ENCODE measurements at places on chromosomes 7 and 10.

GRCh38 chr10:44895280-44895679 lies 15.9 kb upstream of the TMEM72 start:
- H3K4me1 ChIP-seq = no peaks in the 10 kb centered on the region
- H3K36me3 ChIP-seq = no peaks in the 10 kb centered on the region
- H3K4me3 ChIP-seq = no peak overlapping the region

GRCh38 chr10:51960494-51960895 lies 261.1 kb upstream of the CSTF2T start:
- no peak for DNase-seq
- H3K4me1 ChIP-seq = no peaks in the 10 kb centered on the region
- no peaks in the 10 kb centered on the region for H3K36me3 ChIP-seq
- no peaks in the 10 kb centered on the region for H3K27me3 ChIP-seq
- H3K4me3 ChIP-seq = no peak overlapping the region
- H3K27ac ChIP-seq = no peak overlapping the region

- H3K27ac ChIP-seq = no peak overlapping the region
- H3K36me3 ChIP-seq = peaks cover 17% of the 10 kb centered on the region
- H3K4me3 ChIP-seq = no peak overlapping the region
- H3K4me1 ChIP-seq = no peaks in the 10 kb centered on the region
- H3K27me3 ChIP-seq = no peaks in the 10 kb centered on the region
These were observed 13.4 kb downstream of the DPCD start for GRCh38 chr10:101601541-101601940.

DNA sequence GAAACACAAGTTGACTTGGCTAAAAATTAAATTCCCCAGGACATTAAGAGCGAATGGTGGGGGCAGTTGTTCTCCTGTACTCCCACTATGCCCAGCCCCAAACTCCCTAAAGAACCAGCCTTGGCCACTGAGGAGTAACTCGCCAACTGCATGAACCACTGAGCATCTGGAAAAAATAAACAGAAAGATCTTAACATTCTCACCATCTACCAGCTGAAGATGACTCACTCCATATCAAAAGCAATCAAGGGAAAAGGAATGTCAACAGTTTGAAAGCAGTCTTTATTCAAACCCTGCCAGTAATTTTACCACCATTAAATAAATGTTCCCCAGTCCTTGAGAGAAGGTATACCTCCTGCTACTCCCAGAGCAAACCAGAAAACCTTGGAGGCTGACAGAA lies 45.4 kb downstream of the CTTNBP2 start:
- H3K36me3 ChIP-seq = no peaks in the 10 kb centered on the region
- no peak overlapping the region for H3K27ac ChIP-seq
- H3K4me1 ChIP-seq = peaks cover 39% of the 10 kb centered on the region
- no peak overlapping the region for H3K4me3 ChIP-seq
- H3K27me3 ChIP-seq = no peaks in the 10 kb centered on the region

- H3K27ac ChIP-seq = no peak overlapping the region
- DNase-seq = peak; percentile 25
- peaks cover 75% of the 10 kb centered on the region for H3K27me3 ChIP-seq
These were observed 18.7 kb downstream of the CNPY1 start for GRCh38 chr7:155527664-155528063.

GRCh38 chr10:80555415-80555814 lies 17.7 kb downstream of the SH2D4B start:
- H3K4me1 ChIP-seq = no peaks in the 10 kb centered on the region
- no peak for DNase-seq
- H3K27ac ChIP-seq = no peak overlapping the region
- H3K27me3 ChIP-seq = no peaks in the 10 kb centered on the region

- no peak overlapping the region for H3K27ac ChIP-seq
- H3K4me3 ChIP-seq = no peak overlapping the region
- no peak for DNase-seq
These were observed 182.5 kb downstream of the SEMA3D start for GRCh38 chr7:85004402-85004801.

DNA sequence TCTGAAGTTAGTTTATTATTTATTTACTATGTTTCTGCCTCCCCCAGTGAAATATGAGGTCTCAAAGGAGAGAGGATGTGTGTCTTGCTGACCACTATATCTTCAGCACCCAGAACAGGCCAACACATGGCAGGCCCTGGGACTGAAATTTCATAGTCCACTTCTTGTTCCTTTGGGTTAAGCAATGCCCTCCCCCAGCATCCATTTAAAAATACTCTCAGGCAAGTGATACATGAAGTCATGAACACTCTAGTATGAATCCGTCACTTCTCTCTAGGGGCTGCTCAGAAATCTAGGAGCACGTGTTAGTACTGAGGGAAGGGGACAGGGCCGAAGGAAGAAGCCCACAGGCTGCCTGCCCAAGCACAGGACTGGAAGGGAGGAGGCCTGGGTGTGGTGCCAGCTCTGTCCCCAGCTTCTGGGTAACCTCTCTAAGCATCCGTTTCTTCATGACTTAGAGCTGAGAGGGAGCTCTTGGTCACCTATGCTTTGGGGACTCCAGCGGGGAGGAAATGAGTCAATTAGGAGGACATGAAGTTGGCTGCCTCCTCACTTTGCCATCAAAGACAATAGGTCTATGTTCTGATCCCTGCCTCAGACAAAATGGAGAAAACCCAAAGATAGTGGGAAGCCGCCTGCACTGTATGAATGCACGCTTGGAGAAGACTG lies 119.2 kb downstream of the KCNMA1 start:
- peaks cover 2% of the 10 kb centered on the region for H3K27me3 ChIP-seq
- no peak overlapping the region for H3K4me3 ChIP-seq
- no peaks in the 10 kb centered on the region for H3K4me1 ChIP-seq
- no peak for DNase-seq
- no peaks in the 10 kb centered on the region for H3K36me3 ChIP-seq
